Activated T-helper 1 cell treated with anti-CD3 and anti-CD28 coated beads, Interleukin-12 subunit alpha, Interleukin-12 subunit beta, Interleukin-2, Interleukin-4 antibody, amounts not matched to agents 30 ng/mL and 10 ng/mL and 1 ng/mL, durations not matched to agents 14 hours and 24 hours and 36 hours (primary cell): ENCODE measurements at places on chromosomes 5 and 9.

DNA sequence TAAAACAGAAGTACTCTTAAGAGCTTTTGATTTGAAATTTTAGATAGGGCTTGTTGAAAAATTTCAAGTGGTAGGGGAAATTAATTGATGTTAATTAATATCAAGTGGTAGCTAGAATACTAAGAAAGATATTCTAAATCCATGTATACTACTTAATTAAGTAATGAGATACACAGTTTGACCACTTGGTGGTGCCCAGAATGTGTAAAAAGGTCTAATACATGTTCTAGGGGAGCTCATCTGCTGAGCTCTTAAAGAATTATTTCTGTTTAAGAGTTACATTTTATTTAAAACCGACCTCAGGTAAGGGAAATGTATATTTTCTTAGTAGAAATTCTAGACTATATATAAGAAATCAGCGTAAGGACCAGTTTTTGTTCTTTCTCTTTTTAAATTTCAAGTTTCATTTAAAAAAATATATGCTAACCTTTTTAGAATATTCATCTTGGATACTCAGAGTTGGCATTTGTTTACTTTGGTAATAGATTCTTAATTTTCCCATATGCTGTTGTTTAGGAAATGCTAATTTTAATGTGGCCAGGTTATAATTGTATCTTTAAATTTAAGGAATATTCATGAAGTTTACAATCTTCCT, 61.5 kb downstream of the LNPEP start:
- H3K36me3 ChIP-seq = peaks cover 30% of the 10 kb centered on the region
- peaks cover 35% of the 10 kb centered on the region for H3K4me1 ChIP-seq
- no peak overlapping the region for H3K4me3 ChIP-seq
- no peak overlapping the region for H3K27ac ChIP-seq

- H3K27ac ChIP-seq = no peak overlapping the region
- no peaks in the 10 kb centered on the region for H3K27me3 ChIP-seq
- no peak overlapping the region for H3K4me3 ChIP-seq
- H3K36me3 ChIP-seq = no peaks in the 10 kb centered on the region
- H3K4me1 ChIP-seq = no peaks in the 10 kb centered on the region
Measured at GRCh38 chr9:92432972-92433548, 8.8 kb upstream of the OMD start.

GRCh38 chr5:40678026-40678425, 1.7 kb upstream of the PTGER4 start:
- H3K4me3 ChIP-seq = peak overlapping the region; percentile 68
- no peak for DNase-seq
- peaks cover 28% of the 10 kb centered on the region for H3K36me3 ChIP-seq
- no peaks in the 10 kb centered on the region for H3K27me3 ChIP-seq

DNA sequence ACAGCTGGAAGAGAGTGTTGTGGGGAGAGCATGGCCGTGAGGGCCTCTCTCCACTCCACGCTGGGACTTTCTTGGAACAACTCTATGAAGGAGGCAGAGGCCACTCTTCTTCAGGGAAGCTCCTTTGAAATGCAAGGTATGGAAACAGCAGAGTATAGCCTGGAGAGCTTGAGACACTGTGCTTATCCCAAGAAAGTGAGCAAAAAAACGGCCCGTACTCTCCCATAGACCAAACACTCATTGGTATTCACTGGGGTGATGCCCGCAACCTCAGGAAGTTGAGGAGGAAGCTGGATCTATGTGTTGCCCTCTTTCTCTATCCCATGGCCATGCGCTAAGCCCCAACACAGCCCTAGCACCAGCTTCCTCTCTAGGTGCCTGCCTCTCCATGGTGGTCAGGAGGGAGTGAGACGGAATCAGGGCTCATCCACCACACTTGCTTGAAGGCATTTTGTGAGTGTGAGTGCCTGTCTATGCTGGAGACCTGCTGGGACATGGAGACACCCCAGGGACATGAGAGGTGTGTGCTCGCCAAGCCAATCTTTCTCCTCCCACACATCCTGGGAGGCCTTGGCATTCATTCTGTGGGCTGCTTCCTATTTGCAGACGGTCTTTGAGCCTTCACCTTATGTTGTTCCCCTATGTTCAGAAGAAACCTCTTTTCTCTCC, 616.6 kb downstream of the IRX1 start:
- H3K4me1 ChIP-seq = no peaks in the 10 kb centered on the region
- DNase-seq = no peak
- H3K27ac ChIP-seq = no peak overlapping the region
- no peaks in the 10 kb centered on the region for H3K27me3 ChIP-seq
- no peak overlapping the region for H3K4me3 ChIP-seq

- peaks cover 10% of the 10 kb centered on the region for H3K27me3 ChIP-seq
- peaks cover 25% of the 10 kb centered on the region for H3K4me1 ChIP-seq
- H3K27ac ChIP-seq = peak overlapping the region; percentile 21
- peaks cover 5% of the 10 kb centered on the region for H3K36me3 ChIP-seq
- peak overlapping the region; percentile 82 for H3K4me3 ChIP-seq
Measured at GRCh38 chr9:95316274-95316673, 1.2 kb downstream of the FANCC start.
